GM23248 (cell line): ENCODE measurements at places on chromosomes 3 and 15. TPM values are rescaled to one million over a fixed set of nuclear protein-coding genes. Genes with fewer than 3 reads are reported as not detected.

CACNA1D gene
- not detected in 2 replicates for total RNA-seq

LIPH gene
- total RNA-seq, result not detected in 2 replicates

MST1R gene
- 0.32 TPM in 1 of 2 replicates, not detected in the other for total RNA-seq

GOLGA8H gene
- not detected in 2 replicates for total RNA-seq

SLC22A14 gene
- total RNA-seq, result not detected in 2 replicates

C2CD4A gene
- not detected in 2 replicates for total RNA-seq

PRSS50 gene
- not detected in 2 replicates for total RNA-seq

LPCAT4 gene
- total RNA-seq, result 17.5 and 34.1 TPM in 2 replicates

PYGO1 gene
- 5.4 and 7.1 TPM in 2 replicates for total RNA-seq

FLNB gene
- total RNA-seq, result 186 and 199 TPM in 2 replicates

PLA2G4F gene
- total RNA-seq, result not detected in 2 replicates

ZNF660 gene
- 0.76 and 0.97 TPM in 2 replicates for total RNA-seq

HESX1 gene
- total RNA-seq, result not detected in 2 replicates

GOLGA6A gene
- not detected in 2 replicates for total RNA-seq

SEMA7A gene
- 132 and 151 TPM in 2 replicates for total RNA-seq

RASA2 gene
- total RNA-seq, result 18.8 and 21.0 TPM in 2 replicates

CCR1 gene
- not detected in 2 replicates for total RNA-seq

NGRN gene
- total RNA-seq, result 98.8 and 122 TPM in 2 replicates

MINAR1 gene
- 1.3 and 1.6 TPM in 2 replicates for total RNA-seq

GOLGA8N gene
- 0.63 and 0.65 TPM in 2 replicates for total RNA-seq

SUSD5 gene
- 0.11 and 0.13 TPM in 2 replicates for total RNA-seq

RTP3 gene
- total RNA-seq, result not detected in 2 replicates

FANCD2OS gene
- not detected in 2 replicates for total RNA-seq

RGMA gene
- 0.76 and 2.0 TPM in 2 replicates for total RNA-seq

TSEN2 gene
- total RNA-seq, result 9.6 and 15.6 TPM in 2 replicates

SLC7A14 gene
- under 0.01 TPM in 1 of 2 replicates, not detected in the other for total RNA-seq

C3orf70 gene
- total RNA-seq, result not detected in 2 replicates

ZNF774 gene
- total RNA-seq, result 0.22 and 0.51 TPM in 2 replicates

CERS3 gene
- not detected in 2 replicates for total RNA-seq

TMEM212 gene
- not detected in 2 replicates for total RNA-seq

INSYN1 gene
- total RNA-seq, result 8.1 and 10.4 TPM in 2 replicates

GOLGA6B gene
- not detected in 2 replicates for total RNA-seq

EFHB gene
- 0.13 and 2.9 TPM in 2 replicates for total RNA-seq

GOLGA6L10 gene
- total RNA-seq, result under 0.01 and 0.25 TPM in 2 replicates

RNF168 gene
- 12.3 and 14.2 TPM in 2 replicates for total RNA-seq

COL8A1 gene
- total RNA-seq, result 157 and 189 TPM in 2 replicates

KLHL6 gene
- total RNA-seq, result not detected in 2 replicates

KBTBD13 gene
- not detected in 2 replicates for total RNA-seq

CPN2 gene
- total RNA-seq, result not detected in 2 replicates

PPIP5K1 gene
- total RNA-seq, result 8.0 and 13.1 TPM in 2 replicates

MESP1 gene
- total RNA-seq, result not detected in 2 replicates

MYRIP gene
- 0.32 TPM in 1 of 2 replicates, not detected in the other for total RNA-seq

CCDC33 gene
- total RNA-seq, result not detected in 2 replicates
